Stimulated activated CD8-positive, alpha-beta memory T cell treated with anti-CD3 and anti-CD28 coated beads, Interleukin-7, amount 100 ng/mL, for 24 hours (primary cell): ENCODE measurements at places on chromosomes 6 and 20.

DNA sequence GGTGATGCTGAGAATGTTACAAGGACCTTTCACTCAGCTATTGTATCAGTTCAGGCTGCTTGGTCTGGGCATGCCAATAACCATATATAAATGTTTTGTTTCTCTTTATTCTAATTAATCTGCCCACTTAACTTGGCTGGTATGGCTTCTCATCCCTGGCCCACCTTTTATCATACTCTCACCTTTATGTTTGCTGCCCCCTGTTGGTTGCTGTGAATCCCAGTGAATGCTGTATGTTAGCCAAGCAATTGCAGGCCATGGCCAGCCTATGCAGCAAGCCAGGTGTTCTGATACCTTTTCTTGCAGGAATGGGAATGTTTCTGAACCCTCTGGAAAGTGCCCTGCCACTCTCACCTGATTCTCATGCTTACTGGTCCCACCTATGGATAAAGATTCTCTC lies 54.6 kb downstream of the PCSK2 start:
- DNase-seq, result no peak

- peak; percentile 43 for DNase-seq
Measured at GRCh38 chr20:36645998-36646397, at the start of gene SLA2. TSS of gene SLA2 (minus strand) at chr20:36646196. CDS start at chr20:36641335, 4,861 bp downstream.

GRCh38 chr20:17798601-17799000 lies 98.8 kb downstream of the BANF2 start:
- no peak for DNase-seq

DNA sequence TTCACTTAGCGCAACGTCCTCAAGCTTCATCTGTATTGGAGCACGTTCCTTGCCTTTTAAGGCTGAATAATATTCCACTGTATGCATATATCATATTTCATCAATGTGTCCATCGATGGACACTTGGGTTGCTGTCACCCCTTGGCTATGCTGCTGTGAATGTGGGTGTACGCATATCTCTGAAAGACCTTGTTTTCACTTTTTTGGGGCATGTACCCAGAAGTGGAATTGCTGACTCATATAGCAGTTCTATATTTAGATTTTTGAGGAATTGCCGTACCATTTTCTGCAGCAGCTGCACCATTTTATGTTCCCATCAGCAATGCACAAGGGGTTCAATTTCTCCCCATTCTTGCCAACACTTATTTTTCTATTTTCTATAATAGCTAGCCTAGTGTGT lies 22.8 kb upstream of the SLC23A2 start:
- no peak for DNase-seq

GRCh38 chr6:71250099-71250602 lies 38.5 kb upstream of the OGFRL1 start:
- DNase-seq, result no peak

- DNase-seq, result no peak
Measured at GRCh38 chr20:10344953-10345352, 89.1 kb downstream of the MKKS start.

DNA sequence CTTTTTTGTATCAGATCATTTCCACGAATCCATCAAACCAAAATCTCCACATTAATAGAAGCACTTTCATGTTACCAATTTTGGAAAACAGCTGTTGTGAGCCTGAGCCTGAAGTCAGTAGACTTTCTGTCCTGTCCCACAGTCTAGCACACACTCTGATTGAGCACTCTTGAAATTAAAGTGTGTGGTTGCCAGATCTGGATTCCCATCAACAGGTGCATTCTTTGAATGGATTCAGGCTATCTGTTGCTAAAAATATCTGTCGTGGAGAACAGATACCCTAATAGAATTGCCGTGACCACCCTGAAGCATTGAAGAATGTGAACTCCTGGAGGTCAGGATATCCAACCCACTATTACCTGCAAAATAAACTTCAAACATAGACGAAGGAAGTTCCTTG lies 73.3 kb downstream of the TFAP2A start:
- no peak for DNase-seq

DNA sequence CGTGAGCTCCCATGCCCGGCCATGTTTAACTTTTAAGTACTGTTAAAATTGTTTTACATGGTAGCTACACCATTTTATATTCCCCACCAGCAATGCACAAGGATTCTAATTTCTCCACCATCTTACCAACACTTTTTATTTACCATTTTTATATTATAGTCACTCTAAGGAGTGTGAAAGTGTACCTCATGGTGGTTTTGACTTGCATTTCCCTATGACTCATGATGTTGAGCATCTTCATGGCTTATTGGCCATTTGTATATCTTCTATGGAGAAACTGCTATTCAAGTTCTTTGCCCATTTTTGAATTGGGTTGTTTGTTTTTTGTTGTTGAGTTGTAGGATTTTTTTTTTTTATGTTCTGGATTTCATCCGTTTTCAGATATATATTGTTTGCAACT lies 15.6 kb upstream of the BPHL start:
- no peak for DNase-seq

DNA sequence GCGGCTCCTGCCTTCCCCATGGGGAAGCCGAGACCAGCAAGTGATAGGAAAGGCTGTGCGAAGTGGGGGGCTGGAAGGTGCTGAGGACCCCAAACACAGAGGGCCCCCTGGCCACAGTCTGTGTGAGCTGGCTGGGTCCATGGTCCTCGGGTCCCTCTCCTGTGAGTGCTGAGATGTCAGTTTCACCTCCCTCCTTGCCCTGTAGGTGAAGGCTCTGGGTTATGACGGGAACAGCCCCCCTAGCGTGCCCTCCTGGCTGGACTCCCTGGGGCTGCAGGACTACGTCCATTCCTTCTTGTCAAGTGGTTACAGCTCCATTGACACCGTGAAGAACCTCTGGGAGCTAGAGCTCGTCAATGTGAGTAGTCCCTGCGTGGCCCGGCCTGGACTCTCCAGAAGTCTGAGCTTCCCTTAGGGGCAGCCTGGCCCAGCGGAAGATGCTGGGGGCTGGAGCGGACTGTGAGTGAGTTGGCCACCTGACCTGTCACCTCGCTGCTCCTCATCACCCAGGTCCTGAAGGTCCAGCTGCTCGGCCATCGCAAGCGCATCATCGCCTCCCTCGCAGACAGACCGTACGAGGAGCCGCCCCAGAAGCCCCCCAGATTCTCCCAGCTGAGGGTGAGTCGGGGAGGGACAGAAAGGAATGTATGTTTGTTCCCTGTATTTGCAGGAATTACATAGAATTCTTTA lies 61.7 kb downstream of the TCP11 start:
- no peak for DNase-seq

- no peak for DNase-seq
Measured at GRCh38 chr20:17925940-17926300, 42.7 kb downstream of the SNX5 start.

GRCh38 chr6:130849594-130849993 lies 22.4 kb downstream of the SMLR1 start:
- no peak for DNase-seq

DNA sequence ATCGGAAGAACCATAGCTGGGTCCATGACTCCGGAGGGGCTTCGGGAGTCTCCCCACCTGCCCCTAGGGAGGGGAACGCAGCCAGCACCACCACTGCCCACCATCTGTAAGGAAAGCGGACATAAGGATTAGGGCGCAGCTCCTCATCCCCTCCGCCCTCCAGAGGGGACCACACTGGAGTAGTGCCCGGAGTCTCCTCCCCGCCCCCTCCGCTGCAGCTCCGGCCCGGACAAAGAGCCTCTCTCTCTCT lies 628 bp downstream of the SLC35B2 start:
- no peak for DNase-seq

DNA sequence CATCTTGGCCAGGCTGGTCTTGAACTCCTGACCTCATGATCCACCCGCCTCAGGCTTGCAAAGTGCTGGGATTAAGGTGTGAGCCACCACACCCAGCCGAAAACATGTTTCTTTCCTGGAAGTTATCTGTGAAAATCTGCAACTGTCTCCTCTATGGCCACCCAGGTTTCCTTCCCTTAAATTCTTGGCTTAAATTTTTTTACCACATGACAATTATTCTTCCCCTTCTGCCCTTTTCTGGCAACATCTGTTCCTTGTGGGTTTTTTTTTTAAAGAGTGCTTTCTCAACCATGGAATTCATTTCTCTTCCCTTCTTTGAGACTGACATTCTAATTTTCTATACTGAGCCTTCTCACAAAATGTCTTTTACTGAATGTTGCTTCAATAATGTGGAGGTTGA lies 59.6 kb downstream of the DOK5 start:
- no peak for DNase-seq

GRCh38 chr20:56592817-56593216 lies 36.3 kb upstream of the TFAP2C start:
- DNase-seq, result no peak

GRCh38 chr20:33311996-33312395 lies 29.0 kb downstream of the BPIFB1 start:
- DNase-seq, result no peak

DNA sequence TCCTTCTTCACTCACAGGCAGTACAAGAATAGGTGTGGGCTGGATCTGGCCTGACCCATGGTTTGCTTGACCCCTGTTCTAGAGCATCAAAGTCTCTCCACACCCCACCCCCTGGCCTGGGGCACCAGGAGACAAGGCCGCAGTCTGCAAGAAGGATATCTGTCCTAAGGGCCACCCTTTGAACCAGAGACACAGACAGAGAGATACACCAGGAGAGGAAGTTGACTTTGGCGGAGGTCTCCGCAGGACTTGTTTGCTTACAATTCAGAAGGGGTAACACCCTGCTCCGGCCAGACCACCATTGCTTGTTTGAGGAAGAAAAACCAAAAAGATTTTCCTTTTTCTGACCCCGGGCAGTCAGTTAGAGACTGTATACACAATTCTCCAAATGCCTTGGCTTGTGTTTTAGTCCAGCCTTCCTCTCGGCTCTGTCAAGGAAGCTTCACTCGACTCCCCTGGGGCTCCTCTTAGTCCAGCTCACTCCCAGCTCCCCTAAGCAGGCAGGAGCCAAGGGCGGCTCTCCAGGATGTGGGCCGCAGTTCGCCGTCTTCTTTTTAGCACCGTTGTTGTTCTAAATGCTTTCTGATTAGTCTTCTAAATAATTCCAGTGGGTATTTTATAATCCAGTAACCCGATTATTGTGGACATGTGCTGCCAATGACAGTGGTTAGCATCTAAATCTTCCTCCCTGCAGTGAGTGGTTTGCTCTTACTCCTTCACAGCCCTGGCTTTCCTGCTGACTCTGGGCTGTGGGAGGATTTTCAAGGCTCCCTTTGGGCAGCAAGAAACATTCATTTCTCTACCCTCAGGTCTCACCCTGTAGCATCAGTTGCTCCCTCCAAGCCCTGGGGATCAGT lies 58.6 kb upstream of the MRPS10 start:
- no peak for DNase-seq

DNA sequence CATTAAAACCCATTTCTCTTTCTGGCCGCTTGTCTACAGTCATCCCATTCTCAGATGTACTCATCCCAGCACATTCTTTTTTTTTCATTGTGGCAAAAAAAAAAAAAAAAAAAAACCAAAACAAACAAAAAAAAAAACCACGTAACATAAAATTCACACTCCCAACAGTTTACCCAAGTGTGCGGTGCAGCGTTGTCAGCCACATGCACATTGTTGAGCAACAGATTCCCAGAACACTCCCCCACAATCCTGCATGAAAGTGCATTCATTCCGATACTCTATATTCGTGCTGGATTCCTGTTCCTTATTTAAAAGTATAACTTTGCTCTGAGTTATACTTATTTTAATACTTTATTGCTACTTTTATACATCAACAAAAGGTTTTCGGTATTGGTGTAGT lies 96.0 kb downstream of the SASH1 start:
- no peak for DNase-seq

DNA sequence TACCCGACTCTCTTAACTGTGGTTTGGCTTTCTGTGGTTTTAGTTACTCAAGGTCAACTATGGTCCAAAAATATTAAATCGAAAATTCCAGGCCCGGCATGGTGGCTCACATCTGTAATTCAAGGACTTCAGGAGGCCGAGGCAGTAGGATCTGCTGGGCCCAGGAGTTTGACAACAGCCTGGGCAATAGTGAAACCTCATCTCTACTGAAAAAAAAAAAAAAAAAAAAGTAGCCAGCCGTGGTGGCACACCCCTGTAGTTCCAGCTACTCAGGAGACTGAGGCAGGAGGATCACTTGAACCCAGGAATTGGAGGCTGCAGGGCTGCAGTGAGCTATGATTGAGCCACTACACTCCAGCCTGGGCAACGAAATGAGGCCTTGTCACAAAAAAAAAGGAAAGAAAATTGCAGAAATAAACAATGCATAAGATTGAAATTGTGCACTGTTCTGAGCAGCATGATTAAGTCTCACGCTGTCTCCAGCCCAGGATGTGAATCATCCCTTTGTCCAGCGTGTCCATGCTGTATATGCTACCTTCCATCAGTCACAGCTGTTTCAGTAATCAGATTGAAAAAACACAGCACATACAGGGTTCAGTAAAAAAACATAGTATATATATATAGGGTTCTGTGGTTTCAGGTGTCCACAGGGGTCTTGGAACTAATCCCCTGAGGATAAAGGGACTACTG lies 40.7 kb downstream of the RGS17 start:
- no peak for DNase-seq

DNA sequence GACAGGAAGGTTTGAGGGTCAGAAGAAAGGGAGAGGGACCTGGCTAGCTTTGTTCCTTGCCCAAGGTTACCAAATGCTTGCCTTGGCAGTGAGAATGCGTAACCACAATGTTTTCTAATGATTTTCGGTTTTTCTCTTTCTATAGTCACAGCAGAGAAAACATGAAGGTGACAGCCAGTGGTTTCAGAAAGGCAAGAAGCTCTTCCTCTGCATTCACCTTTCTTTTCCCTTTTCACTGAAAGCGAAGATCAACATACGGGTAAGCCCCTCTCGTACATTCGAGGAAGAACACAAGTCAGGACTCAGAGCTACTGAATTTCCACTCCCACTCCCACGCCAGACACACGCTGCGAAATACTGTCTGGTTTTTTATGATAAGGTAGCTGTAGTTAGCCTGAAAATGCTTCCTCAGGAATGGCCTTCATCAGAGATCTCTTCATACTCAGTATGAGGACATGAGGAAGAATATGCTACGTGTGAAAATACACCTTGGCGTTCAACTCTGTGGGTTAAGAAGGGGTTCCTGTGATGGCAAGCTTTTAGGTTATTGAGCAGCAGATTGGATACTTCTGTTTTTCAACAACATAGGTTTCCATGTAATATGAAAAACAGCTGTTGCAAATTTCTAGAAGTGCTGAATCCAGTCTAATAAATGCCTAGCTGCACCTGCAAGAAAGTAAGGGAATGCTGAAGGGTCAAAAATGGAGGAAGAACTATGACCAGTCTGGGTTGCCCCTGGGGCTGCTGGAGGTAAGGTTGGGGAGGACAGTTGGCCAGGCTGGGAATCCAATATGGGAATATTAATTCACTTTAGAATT lies 7.4 kb upstream of the CD83 start:
- DNase-seq, result no peak
